ENCODE measurements at places on chromosomes 12 and 14.

GRCh38 chr12:85519163-85519562 lies 239.1 kb downstream of the ALX1 start:
- no peak for DNase-seq

GRCh38 chr12:109811624-109811995 lies 21.6 kb downstream of the TRPV4 start:
- no peak for DNase-seq

DNA sequence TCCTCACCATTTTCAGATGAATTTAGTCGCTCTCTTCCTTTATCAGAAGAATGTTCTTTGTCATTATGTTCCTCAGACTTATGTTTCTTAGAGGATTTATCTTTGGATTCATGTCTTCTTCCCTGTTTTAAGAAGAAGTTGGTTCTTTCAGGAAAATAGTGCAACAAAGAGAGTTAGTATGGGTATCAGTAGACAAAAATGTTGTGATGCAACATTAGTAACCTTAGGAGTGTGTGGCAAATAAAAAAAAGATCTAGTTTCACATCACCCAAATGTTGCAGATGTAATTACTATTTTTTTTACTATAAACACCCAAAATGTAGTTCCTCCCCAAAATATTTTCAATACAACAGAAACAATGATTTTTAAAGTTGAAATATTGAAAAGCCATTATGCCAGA lies 7.8 kb downstream of the RSRC2 start:
- DNase-seq: no peak

DNA sequence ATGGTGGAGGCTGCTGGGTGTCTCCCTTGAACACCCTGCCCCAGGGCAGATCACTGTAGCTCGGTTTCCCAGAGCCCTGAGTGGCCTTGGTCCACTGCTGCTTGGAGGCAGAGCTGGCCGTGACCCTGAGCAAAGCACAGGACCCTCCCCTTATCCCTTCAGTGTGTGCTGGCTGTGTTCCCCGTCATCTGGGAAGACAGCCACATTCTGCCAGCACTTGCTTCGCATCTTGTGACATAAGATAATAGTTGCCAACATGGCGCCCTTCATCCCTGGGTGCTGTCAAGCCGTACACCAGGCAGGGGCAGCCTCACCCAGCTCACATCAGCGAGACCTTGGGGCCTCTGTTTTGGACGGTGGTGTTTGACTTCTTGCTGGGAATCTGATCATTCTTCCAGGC lies 12.1 kb upstream of the ALDH2 start:
- no peak for DNase-seq

DNA sequence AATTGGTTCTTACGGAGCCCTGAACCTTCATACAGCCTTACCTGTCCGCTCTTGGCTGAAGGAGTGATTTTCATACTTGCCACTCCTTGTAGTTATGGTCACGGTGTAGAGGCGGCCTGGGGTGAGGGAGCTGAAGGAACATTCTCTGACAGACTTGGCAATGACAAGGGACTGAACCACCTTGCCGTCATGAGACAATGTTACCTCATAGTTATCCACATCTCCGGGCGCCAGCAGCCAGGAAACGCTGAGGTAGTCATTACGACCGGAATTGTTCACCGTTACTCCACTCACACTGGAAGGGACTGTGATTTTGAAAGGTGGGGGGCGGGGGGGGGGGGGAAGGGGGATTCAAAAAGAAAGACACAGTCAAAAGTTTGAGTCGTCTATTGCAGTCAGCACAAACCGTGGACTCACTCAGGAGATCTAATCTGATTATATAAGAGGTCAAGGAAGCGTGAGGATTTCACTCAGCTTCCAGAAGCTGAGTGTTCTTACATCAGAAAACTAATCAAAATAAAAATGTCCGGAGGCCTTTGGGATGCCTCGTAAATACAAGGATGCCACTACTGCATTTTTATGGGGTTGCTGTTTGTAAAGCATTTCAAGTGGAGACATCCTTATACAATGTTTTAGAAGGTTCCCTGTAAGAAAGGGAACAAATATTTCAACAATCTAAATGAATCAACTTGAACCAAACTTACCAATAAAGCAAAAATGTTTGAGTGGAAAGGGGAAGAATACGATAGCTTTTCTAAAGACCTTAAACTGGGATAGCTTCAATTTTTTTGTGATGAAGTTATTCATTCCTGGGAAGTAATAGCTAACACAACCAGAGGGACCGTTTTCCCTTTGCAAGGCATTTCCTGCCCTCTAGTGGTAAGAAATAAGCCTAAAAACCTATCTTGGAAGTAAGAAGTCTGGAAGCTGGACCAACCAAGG lies 60.6 kb downstream of the PTPRB start:
- peak; percentile 66 for DNase-seq

- no peak for DNase-seq
Measured at GRCh38 chr14:104886690-104887622, 21.9 kb downstream of the CEP170B start.

DNA sequence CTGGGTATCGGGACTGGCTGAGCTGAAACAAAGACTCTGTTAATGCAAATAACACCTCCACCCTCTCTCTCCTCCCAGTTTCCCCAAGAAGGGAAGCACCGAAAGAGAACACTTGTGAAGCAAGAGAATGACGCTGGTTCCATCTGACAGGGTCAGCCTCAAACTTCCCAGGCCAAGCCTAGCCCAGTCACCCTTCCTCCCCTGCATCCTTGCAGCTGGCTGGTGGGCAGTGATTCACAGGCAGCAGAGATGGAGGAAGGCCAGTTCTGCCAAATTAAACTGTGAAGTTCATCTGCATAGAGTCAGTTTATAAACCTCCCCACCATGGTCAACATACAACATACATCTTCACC lies 2.8 kb downstream of the LRRC74A start:
- DNase-seq: no peak

- no peak for DNase-seq
Measured at GRCh38 chr12:41910578-41911320, 233.9 kb downstream of the GXYLT1 start.

DNA sequence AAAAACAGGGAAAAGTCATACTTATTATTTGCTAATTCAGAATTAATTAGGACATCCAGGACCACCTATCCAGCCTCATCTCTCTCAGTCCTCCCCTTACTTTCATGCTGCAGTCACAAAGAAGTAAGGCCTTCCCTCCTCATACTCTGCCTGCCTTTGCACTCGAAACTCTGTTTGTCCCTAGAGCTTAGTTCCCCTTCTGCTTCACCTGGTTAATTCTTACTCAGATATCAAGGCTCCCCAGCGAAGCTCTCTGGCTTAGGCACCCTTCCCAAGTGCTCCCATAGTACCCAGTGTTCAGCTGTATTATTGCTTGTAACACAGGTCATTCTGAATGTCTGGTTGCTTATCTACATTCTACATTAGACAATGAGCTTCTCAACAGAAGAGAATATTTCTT lies 81.3 kb downstream of the ERGIC2 start:
- DNase-seq: no peak

DNA sequence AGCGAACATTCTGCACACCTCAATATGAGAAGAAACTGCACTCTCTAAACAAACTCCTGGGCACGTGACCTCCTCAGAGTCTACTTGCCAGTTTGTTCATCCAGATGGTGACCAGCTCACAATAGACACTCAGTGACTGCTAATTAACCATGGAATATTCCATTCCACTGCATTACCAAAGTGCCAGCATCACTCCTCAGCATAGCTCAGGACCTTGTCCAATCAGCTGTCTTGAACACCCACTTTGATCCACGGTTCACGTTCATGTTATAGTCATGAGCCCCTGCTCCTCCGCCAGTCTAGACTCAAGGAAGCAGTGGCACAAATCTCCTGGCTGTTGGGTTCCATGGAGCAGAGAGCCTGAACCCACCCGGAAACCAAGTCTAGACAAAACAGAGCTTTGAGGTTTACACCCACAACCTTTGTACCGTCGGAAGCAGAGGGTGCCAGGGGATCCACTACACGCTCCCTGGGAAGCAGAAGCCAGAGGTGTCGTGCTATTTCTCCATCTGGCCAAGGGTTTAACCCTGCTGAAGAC lies 285.3 kb downstream of the ZFP36L1 start:
- DNase-seq: no peak

GRCh38 chr14:56892959-56893358 lies 82.7 kb upstream of the OTX2 start:
- DNase-seq: no peak

DNA sequence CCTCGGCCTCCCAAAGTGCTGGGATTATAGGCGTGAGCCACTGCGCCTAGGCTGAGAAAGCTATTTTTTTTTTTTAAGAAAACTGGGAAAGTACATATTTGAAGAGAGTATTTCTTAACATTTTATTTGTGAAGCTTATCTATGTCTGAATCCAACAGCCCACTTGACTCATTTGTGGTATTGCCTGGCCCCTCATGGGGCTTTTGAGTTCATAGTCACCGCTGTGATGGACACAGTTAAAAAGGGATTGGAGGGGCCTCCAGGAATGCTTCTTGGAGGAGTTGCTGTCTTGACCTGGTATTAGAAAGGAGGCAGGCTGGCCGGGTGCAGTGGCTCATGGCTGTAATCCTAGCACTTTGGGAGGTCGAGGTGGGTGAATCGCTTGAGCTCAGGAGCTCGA lies 26.5 kb downstream of the BCL7A start:
- no peak for DNase-seq

GRCh38 chr12:101763246-101763931 lies 24.1 kb upstream of the SYCP3 start:
- DNase-seq: no peak

DNA sequence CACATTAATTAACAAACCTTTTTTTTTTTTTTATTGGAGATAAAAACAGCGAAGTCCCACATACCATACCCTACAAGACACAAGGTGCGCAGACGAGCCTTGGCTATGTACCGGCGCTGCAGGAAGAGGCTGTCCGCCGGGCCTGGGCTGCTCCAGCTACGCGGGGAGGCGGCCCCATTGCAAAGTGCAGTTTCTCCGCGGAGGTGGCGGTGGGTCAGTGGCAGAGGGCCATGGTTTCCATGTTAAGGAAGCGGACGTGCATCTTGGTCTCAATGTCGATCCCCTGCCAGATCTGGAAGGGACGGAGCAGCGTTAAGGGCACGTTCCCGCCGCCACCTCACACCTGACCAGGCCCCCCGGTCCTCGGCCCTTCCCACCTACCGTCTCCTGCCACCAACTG lies 60.3 kb downstream of the TESC start:
- no peak for DNase-seq

GRCh38 chr14:70957710-70958109 lies 50.5 kb downstream of the PCNX1 start:
- no peak for DNase-seq

DNA sequence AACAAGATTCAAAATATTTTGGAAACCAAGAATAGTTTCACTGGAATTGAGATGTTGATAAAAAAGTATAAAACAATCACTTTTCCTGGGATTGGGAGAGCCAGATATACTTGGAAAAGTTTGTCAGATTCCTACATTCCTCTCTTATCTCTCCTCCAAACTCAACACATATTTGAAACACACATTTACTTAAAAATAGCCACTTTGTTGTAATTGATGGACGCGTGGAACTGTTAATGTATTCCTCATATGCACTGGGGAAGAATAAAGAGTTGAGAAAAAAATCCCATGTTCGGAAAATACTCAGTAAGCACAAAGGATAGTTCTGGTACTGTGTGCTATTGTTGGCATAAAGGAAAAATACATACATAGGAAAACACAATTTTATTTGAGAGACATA lies 195.6 kb upstream of the FLRT2 start:
- DNase-seq: no peak

- DNase-seq: no peak
Measured at GRCh38 chr12:106271575-106272505, 24.0 kb upstream of the CKAP4 start.

- no peak for DNase-seq
Measured at GRCh38 chr12:116215023-116215422, 62.5 kb downstream of the MED13L start.

DNA sequence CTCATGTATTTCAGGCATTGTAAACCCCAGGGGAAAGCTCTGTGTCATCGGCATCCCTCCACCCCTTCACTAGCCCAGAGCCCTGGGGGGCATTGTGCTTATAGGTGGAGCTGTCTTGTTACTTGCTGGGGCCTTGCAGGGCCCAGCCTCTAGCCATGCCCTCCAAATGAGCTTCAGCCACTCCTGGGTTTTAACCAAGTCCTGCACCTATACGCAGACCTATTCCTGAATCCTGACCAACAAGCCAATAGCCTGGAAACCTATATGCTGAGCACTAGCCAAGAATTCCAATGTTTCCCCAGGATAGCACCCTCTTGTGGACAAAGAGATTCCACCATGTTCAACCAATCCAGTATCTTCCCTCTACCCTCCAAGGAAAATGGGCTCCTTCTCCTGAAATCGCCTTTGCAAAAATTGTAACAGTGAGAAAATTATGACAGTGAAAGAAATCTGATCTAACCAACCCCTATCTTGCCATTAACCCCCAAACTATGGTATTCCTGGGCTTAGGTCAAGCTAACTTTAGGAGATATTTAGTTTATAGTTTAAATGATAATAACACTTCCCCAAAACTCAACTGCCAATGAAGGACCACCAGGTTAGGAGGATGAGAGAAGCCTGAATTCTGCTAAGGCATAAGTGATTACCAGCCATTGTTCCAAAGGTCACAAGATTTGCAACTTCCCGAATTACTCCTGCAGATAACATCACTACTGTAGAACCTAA lies 55.5 kb downstream of the TTC7B start:
- DNase-seq: no peak

DNA sequence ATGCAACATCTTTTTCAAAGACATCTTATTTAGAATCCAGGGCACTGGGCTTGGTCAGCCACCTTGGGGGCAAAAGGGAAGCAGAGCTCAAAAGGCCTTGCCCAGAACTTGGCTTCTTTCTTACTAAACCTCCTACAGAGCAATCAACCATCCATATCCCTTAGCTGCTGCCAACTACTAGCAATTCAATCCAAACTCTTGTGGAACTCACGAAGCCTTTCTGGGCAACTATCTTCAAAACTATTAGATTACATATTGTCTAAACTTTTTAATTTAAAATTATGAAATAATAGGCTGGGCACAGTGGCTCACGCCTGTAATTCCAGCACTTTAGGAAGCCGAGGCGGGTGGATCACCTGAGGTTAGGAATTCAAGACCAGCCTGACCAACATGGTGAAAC lies 95.5 kb downstream of the PAWR start:
- no peak for DNase-seq

DNA sequence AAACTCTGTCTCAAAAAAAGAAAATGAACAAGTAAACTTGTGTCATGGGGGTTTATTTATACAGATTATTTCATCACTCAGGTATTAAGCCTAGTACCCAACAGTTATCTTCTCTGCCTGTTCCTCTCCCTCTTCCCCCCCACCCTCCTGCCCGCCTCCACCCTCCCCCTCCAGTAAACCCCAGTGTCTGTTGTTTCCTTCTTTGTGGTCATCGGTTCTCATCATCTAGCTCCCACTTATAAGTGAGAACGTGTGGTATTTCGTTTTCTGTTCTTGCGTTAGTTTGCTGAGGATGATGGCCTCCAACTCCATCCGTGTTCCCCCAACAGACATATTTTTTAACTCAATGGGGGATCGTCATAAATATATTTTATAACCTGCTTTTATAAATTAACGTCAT lies 12.3 kb downstream of the IL31 start:
- no peak for DNase-seq

DNA sequence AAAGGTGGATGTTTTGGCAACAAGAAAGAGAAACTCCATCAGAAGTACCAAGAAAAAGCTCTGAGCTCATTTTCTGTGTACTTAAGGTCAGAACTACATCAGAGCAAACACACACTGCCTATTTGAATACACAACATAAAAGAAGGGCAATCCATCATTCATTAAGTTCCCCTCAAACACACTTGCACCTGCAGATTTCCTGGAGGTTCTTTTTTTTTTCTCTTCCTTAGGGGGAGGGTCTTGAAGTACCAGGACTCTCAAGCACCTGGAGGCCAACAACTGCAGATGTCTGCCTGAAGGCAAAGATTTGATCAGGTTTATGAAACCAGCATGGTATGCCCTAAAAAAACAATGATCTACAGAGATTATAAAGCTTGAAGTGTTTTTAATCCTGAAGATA lies 26.1 kb upstream of the PTHLH start:
- no peak for DNase-seq
